ENCODE measurements at places on chromosomes 1 and 21.

GRCh38 chr1:83909687-83910086 is 89.2 kb downstream of the TTLL7 start:
- no peak for DNase-seq

DNA sequence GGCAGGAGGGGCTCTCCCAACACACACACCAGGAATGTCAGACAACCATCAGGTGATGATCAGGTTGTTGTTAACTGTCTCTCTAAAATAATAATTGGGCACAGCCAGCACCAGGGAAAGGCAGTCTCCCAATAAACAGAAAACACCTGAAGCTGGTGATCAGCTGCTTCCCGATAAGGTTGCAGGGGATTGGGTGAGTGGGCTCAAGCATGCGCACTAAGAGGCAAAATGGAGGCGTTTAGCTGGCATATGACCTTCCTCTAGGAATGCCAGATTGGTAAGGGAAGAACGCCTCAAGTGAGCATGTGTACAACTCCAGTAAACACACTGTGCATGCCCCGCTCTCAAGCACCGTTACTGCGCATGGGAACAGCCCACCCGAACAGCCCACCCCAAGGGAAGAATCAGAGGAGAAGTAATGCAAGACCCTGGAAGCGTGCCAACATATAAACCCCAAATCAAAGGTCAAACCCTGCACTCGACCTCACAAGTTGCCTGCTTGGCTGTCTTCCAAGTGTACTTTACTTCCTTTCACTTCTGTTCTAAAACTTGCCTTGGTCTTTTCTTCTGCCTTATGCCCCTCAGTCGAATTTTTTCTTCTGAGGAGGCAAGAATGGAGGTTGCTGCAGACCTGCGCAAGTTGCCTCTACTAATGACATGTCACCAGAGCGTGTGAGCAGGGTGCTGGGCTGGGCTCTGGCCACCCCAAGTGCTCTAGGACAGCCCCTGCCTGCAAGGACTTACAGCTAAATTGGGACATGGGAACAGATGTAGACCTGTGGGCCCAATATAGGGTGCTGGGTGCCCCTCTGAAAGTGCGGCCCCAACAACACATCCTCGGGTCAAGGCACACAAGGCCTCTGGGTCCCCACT is 200.8 kb downstream of the RHOU start:
- no peak for DNase-seq

- DNase-seq, result no peak
Observed at GRCh38 chr1:23611601-23612327, 52.5 kb upstream of the ID3 start.

DNA sequence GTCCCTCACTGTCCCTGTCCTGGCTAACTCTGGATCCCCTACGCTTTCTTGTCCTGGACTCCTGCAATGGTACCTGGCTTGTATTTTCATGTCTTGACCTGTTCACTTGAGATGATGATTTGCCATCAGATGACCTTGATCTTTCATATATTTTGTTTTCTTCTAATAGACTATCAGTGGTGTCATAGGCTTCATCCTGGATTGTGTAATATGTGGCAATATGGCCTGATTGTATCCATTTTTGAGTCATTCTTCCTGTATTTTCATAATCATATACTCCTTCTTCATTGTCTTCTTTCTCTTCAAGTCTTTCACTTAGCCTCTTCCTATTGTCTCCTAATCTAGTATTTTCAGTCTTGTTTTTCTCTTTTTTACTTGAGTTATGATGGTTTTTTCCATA is 11.1 kb downstream of the FLG start:
- DNase-seq, result no peak

GRCh38 chr1:233453433-233454200 is 126.1 kb downstream of the MAP3K21 start:
- no peak for DNase-seq

DNA sequence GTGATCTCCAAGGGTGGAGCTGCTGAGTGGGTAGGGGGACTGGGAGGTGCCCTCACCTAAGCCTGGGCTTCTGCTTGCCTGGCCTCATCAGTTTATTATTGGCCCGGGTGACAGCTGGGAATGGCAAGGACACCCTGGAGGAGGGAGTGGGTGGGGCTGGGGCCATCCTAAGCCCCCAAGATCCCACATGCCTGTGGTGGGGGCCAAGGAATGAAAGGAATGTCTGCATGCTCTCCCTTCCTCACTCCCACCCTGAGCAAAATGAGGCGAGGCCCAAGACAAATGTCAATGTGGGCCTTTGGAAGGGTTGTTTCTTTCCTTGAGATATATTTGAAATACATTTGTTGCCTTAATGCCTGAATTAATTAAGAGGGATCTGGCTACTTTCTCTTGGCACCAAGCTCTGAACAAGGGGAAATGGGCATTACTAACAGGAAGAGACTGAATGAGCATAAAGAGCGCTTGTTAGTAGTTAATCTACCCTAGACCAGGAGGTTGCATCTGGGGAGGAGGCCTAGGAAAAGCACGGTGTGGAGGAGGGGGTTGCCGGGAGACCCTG is 19.7 kb upstream of the CHI3L1 start:
- DNase-seq, result no peak

DNA sequence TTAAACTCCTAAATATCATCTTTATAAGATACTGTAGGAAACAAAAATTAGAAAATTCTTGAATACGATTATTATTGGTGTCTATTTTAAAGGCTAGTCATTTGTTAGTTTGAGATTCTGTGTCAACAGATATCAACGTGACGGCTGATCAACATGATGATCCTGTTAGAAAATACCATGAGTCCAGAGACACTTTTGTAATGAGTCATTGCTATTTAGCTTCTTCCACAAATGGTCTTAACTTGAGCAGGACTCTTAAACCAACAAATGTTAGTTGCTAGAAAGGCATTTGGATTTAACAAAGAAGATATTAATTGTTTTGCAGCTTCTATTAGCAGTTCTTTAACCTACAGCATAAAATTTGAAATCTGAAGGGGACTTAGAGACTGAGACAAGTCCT is 131.2 kb downstream of the TGFB2 start:
- peak; percentile 52 for DNase-seq

GRCh38 chr1:60341274-60341673 is 267.7 kb upstream of the C1orf87 start:
- DNase-seq, result no peak

DNA sequence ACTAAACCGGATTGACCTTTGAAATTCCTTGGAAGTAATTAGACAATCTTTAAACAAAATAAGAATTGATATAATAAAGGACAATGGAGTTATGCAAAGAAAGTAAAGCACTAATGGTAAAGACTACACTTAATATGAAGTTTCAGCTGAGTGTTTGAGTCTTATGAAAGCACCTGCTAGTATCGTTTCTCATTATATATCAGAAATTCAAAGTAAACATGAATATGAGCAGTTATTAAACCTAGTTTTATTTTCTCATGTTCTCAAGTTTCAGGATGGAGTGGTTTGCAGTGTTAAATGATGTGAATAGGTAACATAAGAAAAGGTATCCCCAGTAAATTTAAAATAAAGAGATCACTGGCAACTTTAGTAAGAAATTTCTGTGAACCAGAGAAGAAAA is 188.6 kb downstream of the ZP4 start:
- DNase-seq, result no peak
